Activated CD4-positive, alpha-beta T cell treated with anti-CD3 and anti-CD28 coated beads, Interleukin-2, amount 50 U/mL, for 24 hours (primary cell): ENCODE measurements at places on chromosomes 7 and 10.
A peak's percentile ranks its signal among the peaks of the same experiment; 100 is the strongest.

DNA sequence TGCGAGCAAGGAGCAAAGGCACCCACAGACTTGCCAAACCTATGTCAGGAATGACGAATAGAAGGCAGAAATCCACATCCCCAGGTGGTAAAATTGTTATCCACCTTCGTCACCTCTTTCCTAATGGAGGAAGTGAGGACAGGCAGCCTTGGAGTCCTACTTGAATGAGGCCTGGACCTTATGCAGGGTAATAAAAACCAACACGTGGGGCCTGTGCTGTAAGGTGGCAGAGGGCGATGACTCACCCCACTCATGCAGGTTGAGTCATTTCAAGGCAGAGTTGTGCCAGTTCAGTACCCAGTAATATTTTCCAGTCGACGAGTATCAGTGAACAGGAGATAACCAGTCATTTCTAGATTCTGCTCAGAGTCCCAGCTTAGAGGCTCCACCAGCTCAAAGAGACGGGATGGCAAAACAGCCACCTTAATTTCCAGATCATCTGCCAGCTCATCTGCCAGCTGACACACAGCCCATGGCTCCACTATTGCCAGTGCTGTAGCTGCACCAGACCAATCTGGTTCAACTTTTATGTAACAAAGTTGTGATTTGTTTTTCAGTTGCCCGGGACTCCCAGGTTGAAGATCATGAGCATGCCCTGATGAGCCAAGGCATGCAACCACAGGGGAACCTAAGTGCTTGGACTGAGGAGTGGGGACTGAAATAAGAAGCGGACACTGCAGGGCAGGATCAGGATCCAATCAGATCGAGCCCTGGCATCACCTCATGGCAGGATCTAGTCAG, 176.2 kb upstream of the ITGB1 start:
- DNase-seq: peak; percentile 47

DNA sequence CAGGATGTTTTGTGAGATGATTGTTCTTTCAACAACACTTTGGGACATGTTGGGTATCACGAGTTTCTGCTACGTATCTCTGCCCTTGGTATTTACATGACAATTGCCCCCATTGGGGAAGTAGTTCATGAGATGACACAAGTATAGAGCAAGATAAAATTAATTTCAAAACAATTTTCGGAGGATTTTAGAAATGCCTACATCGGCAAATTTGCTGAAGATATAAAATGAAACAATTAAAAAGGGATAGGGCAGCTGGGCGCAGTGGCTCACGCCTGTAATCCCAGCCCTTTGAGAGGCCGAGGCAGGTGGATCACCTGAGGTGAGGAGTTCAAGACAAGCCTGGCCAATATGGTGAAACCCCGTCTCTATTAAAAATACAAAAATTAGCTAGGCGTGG, 371.7 kb downstream of the INHBA start:
- no peak for DNase-seq

- DNase-seq: no peak
These were observed 21.4 kb upstream of the RSBN1L start for GRCh38 chr7:77674878-77675277.

DNA sequence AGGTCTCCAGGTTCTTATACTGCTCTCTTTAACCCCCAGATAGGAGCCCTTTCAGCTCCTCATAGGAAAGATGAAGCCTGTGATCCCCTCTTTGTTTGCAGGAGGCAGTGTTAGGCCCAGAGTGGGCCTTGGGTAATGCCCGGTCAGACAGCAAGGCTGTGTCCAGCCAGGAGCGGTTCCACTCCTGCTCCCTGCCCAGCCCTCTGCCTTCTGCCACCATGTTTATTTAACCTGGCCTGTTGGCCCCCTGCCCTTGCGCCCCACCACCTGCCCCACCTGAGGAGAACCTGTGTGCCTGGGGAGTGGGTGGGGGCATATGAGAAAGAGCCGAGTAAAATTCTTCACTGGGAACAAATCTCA, 24.3 kb downstream of the CDH23 start:
- DNase-seq: no peak

DNA sequence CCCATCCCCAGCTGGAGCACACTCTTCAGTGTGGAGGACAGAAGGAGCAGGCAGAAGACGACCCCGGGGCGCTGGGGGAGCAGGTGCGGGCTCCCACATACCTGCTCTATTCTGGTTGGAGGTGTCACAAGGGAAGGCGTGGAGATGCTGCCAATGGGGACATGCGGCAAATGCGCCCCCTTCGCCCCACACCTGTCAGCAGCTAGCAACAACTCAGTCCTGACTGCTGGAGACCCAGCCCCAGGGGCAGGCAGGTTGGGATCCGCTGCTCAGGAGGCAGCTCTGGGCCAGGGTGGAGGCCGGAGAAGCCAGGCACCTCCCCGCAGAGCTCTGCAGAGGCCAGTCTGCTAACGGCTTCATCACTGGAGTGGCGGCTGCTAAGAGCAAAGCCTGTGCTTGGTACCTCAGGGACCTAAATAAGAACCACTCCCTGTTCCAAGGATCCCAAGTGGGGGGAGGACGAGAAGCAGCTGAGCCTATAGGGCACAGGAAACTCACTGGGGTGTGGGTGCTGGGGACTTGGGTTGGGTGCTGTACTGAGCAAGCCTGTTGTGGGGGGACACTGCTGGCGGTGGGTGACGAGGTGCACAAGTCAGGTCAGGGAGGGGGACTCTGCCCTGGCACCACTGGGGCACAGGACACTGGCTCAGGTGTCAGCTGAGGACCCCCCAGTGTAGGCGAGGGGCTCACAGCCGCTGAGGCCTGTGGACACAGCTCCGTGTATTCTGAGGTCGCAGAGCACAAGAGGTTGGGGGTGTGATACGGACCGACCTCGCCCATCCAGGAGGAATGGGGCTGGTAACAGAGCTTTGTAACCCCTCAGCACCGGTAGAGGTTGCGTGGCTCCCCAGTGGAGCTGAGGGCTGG, 19.2 kb upstream of the GPR146 start:
- no peak for DNase-seq

- peak; percentile 28 for DNase-seq
These were observed 860 bp downstream of the ZEB1 start for GRCh38 chr10:31319602-31320549.

DNA sequence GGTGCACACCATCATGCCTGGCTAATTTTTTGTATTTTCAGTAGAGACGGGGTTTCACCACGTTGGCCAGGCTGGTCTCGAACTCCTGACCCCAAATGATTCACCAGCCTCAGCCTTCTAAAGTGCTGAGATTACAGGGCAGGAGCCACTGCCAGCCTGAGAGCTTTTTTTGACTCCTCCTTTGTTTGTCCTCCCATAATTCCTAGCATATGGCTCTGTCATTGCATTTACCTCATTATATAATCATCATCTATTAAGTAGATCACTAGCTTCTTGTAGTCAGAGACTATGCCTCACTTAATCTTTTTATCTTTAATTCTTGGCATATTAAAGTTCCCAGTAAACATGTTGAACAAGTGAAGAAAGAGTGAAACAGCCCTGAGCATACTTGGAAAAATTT, 82.1 kb downstream of the CPEB3 start:
- no peak for DNase-seq

DNA sequence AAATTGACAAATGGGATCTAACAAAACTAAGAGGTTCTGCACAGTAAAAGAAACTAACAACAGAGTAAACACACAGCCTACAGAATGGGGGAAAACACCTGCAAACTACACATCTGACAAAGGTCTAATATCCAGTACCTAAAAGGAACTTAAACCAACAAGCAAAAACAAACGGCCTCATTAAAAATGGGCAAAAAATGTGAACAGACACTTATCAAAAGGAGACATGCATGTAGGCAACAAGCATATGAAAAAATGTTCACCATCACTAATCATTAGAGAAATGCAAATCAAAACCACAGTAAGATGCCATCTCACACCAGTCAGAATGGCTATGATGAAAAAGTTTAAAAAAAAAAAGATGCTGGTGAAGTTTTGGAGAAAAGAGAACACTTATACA, 197.4 kb downstream of the KBTBD2 start:
- DNase-seq: no peak

DNA sequence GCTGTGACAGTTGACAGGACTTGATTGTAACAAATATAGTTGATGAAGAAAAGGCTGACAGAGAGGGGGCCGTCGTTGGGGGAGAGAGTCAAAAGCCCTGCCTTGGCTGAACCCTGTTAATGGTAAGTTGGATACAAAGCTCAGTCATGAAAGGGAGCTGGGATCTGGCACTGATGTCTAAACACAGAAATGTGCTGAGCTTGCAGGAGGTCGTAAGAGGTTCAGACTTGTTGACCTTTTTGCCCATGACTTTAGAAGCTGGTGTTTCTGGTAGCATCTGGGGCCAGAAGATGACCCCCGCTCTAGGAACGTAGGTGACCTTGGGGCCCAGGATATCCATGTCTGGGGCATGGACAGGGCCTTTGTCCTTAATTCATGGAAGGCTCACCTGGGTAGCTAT, 294.7 kb downstream of the TCF7L2 start:
- no peak for DNase-seq

DNA sequence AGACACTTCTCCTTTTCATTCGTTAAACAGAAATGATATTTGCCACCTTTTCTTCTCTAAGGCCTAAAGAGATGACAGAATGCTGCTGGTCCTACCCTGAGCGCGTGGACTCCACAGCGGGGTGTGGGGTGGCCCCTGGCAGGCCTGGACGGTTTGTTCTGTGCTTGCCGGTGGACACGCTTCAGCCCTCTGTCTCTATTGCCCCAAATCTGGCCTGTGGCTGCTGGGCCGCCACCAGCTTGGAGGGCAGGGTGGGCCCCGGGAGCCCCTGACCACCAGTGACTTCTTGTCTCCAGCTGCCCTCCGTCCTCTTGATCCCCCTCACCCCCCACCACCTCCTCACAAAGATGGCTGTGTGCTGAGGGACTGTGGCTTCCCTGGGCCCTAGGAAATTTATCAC, 5.7 kb downstream of the CHST3 start:
- no peak for DNase-seq

GRCh38 chr7:144908943-144909556, 73.2 kb upstream of the TPK1 start:
- no peak for DNase-seq

GRCh38 chr10:103333934-103334520, 16.9 kb downstream of the PCGF6 start:
- no peak for DNase-seq

- no peak for DNase-seq
These were observed 262.0 kb downstream of the PRPF18 start for GRCh38 chr10:13848520-13849445.

- DNase-seq: no peak
These were observed 365 bp downstream of the YME1L1 start for GRCh38 chr10:27153845-27154193.

DNA sequence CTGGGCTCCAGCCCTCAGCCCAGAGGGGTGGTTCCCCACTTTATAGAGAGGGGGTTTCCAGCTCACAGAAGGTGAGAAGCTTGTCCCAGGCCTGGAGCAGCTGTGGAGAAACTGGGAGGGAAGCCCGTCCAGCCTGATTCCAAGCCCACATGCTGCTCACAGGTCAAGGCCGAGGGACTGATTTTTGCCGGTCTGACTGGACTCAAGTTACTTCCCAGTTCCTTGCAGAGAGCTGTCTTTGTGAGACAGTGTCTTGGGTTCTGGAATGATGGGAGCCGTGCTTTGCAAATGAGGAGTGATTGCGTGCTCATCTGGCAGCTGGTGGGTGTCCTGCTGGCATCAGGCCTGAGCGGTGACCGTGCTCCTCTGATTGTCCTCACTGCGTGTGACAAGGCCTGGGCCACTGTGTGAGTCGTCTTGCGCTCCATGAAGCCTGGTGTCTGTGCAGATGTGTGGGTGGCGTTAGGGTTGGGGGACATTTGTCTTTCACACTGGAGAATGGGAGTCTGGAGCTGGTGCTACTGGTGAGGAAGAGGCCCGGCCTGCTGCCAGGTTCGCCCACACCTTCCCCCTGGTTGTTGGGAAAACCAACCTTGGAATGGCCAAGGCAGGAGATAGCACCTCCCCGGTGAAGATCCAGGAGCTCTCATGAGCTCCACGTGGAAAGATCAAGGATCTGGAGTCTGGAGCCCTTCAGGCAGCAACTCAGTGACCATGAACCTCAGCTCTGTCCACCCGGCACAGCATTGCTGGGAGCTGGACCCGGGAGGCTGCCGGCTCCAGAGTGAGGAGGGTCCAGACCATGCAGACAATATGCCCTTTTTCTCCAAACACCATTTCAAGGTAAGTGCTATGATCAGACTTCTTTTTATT, 129.6 kb downstream of the SMURF1 start:
- DNase-seq: no peak

DNA sequence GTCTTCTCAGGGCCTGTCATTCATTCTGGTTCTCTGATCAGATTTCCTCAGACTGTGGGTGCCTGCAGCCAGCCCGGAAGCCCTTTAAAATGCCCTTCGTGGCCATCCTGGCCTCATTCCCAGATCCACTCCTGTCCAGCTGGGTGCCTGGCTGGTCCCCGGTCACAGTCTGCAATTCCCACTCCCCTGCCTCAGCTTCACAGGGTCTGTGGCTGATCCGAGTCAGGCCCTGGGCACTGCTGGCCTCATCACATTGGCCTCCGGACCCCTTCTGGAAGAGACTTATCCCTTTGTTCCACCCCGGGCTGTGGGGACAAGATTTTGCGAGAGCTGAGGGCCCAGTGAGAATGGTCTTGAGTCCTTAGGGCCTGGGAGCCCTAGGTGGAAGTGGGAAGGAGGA, 12.1 kb downstream of the DOCK1 start:
- no peak for DNase-seq

DNA sequence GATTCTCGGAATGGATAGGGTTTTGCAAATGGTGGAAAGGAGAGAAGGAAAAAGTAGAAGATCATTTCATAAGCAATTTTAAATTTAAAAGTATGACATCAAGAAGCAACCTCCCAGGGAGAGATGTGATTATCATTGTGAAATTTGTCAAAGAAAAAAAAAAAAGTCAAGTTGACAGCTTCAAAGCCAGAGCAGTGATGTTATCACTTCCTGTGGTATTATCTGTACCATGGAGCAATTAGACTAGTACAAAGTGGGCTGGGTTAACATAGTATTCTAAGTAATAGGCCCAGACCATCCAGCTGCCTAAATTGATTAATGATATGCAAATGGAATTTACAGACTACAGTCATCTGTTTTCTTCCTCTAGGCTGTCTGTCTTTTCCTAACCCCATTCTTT, 84.0 kb upstream of the NPY start:
- DNase-seq: no peak

DNA sequence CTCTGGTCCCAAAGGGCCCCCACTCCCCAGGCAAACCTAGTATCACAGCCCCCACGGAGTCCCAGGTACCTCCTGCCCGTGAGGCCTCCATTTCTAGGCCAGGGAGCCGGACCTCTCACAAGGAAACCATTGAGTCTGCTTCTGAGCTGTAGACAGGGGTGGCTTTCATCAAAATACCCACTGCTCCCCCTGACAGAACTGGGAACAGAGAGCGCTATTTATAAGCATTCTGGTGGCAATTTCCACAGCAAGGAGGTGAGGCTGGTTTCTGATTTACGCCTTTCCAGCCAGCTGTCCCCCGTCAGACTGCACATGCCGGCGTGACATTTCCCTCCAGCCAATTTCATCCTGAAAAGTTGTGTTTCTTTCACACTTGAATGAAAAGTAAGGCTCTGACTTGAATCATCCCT, 407.5 kb upstream of the PRKCQ start:
- no peak for DNase-seq
